ENCODE measurements at places on chromosomes 7 and 10. TPM values are rescaled to one million over a fixed set of nuclear protein-coding genes. Genes with fewer than 3 reads are reported as not detected.

The ASAH2 gene
- total RNA-seq: 6.6 TPM

The MBL2 gene
- total RNA-seq: not detected

The TUBAL3 gene
- not detected for total RNA-seq

The VWDE gene
- total RNA-seq: 5.8 TPM

The STX1A gene
- total RNA-seq: 40.9 TPM

The ANKRD7 gene
- total RNA-seq: not detected

The FKBP9 gene
- total RNA-seq: 86.4 TPM

The CLRN3 gene
- 2.7 TPM for total RNA-seq

Data from progenitor cell of endocrine pancreas (in vitro differentiated cells).